A673 (cell line): ENCODE measurements at places on chromosomes 4 and X.

- no peak for DNase-seq
Observed at GRCh38 chrX:24343719-24344118, 16.7 kb upstream of the SUPT20HL1 start.

- DNase-seq, result peak; percentile 75
Observed at GRCh38 chr4:168318266-168318895, at the start of gene DDX60. DDX60 (minus strand) TSS chr4:168318752; CDS start chr4:168311259, 7,493 bp downstream.

DNA sequence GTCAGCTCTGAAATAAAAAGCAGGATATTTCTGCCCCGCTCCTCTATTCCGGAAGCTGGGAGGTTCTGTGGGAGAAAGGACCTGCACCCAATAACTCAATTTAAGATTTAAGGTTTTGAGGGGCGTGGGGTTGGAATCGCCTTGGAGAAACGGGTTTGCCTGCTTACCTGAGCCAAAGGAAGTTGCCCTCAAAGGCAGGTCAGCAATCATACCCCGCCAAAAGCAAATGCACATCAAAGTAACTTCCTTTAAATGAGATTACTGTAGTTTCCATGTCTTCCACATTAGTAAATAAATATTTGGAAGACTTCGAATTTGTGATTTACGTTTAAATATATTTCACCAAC lies 978 bp upstream of the HS3ST1 start:
- no peak for DNase-seq

GRCh38 chr4:120785202-120785601 lies 137.3 kb downstream of the PRDM5 start:
- DNase-seq, result no peak

DNA sequence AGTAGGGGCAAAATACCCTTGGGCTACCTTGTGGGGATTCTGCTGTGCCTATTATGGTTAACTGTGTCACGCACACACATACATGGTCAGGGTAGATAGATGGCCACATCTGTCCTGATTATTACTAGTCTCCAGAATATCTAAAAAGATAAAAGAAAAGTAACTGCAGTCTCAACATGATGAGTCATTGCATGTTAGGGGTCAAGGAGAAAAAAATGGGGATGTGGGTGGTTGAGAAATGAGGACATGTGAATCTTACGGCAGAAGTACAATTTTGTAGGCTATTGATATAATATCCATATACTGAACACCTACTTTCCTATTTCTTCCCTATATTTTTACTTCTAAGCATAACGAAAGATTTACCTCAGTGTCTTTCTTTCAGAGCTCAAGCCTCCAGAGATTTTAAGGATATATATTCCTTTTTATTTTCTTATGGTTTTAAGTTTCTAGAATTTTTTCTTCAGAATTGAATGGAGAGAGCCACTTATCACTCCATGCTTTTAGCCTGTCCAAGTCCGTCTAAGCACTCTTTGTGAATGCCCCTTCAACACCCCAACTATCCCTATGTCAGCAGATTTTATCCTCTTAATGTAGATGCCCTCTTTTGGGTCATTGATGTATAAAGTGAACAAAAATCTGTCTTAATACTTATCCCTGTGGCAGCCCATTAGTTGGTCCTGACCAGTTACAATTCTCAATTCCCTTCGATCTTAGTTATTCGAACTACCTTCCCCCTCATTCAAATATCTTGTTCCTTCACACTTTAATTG lies 642.2 kb downstream of the IQCM start:
- DNase-seq, result no peak

DNA sequence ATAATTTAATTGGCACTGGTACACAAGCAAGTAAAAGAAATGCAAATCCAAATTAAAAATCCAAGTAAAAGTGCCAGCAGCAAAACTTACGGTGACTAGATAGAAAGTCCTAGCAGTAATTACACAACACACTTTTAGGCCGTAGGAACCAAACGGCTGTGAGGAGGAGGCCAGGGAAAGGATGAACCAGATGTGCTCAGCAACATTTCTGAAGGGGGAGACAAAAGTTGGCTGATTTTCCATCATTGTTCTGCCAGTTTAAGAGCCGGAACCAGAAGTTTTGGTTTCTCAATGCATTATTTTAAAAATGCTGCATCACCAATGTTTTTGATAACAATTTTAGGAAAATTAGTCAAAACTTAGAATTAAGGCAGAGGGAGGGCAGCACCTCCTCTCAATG lies 68.7 kb upstream of the ENPP6 start:
- DNase-seq, result no peak

- no peak for DNase-seq
Observed at GRCh38 chr4:105594099-105595010, 41.9 kb downstream of the ARHGEF38 start.

- DNase-seq, result peak; percentile 30
Observed at GRCh38 chrX:150084496-150085229, 146.4 kb upstream of the EOLA2 start.

- DNase-seq, result no peak
Observed at GRCh38 chrX:47489507-47490275, 6.7 kb upstream of the ZNF41 start.

DNA sequence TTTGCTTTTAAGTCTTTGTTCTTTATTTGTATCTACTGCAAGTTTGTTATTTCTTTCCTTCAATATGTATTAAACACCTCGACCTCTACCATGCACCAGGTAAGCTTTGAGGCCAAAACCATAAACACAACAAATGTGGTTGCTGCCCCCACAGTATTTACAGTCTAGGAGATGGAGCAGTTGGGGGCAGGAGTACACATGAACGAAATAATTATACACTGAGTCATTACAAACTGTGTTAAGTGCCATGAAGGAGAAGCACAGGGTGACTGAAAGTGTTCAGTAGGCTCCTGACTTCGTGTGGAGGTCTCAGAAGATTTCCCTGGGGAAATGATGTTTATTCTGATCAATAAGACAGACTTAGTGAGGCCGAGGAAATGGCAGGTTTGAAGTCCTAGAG lies 30.3 kb downstream of the SLC25A43 start:
- no peak for DNase-seq

DNA sequence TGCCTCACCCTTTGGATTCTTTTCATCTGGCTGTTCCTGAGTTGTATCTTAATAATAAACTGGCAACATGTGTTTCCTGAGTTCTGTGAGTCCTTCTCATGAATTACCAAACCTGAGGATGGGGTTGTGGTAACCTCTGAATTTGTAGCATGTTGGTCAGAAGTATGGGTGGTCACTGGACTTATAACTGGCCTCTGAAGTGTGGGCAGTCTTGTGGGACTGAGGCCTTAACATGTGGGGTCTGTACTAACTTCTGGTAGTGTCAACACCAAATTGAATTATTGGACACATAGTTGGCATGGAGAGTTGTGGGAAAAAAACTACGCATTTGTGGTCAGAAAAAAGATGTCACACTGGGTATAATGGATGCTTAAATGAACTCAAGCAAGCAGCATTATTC lies 45.0 kb upstream of the TNIP3 start:
- DNase-seq, result no peak

GRCh38 chr4:152408514-152409327 lies 127.2 kb downstream of the FBXW7 start:
- DNase-seq, result peak; percentile 71

DNA sequence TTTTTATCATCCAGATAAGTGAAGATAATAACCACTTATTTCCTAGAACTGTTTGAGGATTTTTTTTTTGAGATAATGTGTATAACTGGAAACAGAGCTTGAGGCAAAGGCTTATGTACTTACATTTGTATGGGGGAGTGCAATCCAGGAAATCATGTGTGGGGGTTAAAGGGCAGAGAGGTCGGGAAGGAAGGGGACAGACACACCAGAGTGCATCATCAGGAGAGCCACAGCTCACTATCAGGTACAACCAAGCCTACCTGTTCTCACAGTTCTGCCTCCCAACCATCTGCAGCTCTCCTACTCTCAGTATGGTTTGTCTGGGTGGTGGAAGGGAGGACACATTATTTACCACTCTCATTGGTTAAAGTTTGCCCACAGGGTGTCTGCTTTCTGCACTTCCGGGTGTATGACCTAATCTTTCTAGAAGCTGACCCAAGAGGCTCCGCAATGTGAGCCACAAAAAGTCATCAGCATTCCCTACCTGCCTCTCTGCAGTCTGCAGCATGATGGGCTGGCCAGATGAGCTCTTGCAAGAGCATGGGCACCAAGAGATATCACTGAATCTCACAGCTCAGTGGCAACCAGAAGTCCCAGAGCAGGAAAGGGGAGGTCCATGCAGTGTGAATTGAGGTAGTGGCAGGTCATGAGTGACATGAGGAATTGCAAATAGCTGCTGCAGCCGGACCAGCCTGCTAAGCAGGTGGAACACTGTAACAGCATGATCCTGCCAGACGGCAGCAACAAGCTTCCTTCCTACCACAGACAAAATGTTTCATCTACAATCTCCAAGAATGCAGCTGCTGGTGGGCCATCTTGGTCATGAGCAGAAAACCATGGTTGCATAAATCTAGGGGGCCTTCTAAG lies 36.9 kb upstream of the SPRY1 start:
- no peak for DNase-seq

DNA sequence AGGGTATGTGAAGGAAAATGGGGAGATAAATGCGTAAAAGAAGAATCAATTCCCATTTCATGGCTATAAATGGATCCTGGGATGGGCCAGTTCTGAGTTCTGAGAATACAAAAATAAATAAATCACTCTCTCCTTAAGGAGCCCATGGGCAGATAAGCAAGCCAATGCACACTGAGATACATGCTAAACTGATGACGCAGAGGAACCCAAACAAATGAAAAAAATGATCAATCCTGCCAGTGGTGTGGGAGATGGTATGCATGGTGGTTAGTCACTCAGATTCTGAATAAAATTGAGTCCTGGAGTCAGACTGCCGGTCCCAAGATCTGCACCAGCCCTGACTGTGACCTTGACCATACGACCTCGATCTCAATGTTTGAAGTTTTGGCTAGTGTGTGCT lies 59.7 kb downstream of the NEIL3 start:
- DNase-seq, result no peak

DNA sequence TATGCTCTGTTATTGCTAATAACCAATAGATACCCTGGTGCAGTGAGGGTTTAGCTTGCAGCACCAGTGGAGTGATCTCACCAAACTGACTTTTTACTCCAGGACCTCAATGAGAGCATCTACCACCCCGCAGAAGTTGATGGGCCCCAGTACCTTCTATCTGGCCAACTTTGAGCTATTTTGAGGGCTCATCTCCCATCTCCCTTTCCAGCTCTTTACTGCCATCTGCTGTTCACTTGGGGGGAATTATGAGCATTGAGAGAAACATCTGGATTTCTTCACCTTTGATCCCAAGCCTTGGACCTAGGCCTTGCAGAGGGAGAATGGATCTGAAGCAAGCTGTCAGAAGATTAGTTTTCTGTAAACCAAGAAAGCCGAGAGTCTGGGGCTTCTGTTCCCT lies 143.6 kb downstream of the TMEM164 start:
- DNase-seq, result peak; percentile 64

DNA sequence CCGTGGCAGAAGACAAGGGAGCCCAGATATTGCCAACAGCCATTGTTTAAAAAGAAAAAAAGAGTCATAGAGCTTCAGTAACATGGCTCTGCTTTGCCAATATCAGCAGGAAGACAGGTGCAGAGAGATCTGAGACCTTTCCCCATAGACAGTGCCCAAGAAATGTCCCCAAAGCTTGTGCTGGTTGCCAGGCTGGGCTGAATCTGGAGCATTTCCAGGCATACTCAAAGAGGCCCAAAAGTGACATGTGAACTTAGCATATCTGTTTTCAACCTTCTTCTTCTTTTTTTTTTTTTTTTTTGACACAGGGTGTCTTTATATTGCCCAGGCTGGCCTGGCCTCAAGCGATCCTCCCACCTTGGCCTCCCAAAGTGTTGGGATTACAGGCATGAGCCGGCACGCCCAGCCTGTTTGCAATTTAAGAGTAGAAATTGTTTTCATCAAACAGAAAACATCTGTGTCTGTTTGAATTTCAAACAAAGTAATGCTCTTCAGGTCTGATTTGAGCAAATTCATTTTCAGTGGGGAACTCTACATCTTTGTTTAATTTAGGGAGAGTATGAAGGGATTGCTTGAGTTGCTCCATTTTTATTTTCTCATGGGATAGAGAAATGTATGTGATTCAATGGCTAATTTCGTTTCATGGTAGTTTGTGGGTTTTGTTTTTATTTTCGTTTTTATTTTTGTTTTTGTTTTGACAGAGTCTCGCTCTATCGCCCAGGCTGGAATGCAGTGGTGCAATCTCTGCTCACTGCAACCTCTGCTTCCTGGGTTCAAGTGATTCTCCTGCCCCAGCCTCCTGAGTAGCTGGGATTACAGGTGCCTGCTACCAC lies 56.6 kb upstream of the RBM47 start:
- no peak for DNase-seq

DNA sequence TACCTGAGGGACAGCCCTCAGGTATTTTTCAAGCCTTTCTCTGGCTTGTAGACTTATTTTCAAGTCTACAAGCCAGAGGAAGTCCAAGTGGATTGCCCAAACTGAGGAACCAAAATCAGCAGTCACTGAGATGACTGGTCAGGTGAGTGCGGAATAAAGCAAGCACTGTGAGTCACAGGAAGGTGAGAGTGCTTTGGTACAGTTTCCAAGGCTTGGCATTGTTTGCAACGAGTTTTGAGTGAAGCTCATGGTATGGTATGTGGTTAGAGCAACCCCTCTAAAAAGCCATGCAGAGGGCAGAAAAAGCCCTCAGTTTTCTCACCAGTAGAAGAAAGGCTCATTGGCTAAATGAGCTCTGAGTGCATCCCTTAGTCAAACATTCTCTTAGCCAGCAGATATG lies 112.8 kb upstream of the EOLA2 start:
- DNase-seq, result no peak

DNA sequence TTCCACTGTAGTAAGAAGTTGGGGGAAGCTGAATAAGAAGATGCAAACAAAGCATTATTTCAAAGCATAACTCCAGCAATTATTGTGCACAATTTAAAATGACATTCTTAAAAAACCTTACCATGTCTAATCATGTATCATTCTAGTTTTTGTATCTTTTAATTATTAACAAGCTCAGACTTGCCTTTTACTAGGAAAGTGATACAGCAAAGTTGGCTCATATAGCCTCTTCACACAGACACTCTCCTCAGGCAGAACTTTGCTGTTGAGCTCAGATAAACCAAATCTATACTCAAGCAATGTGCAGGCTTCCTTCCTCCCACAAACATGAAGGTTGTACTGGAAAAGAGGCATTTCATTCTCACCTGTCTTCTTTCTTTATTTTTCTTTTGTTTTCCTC lies 358.7 kb upstream of the EMCN start:
- no peak for DNase-seq

DNA sequence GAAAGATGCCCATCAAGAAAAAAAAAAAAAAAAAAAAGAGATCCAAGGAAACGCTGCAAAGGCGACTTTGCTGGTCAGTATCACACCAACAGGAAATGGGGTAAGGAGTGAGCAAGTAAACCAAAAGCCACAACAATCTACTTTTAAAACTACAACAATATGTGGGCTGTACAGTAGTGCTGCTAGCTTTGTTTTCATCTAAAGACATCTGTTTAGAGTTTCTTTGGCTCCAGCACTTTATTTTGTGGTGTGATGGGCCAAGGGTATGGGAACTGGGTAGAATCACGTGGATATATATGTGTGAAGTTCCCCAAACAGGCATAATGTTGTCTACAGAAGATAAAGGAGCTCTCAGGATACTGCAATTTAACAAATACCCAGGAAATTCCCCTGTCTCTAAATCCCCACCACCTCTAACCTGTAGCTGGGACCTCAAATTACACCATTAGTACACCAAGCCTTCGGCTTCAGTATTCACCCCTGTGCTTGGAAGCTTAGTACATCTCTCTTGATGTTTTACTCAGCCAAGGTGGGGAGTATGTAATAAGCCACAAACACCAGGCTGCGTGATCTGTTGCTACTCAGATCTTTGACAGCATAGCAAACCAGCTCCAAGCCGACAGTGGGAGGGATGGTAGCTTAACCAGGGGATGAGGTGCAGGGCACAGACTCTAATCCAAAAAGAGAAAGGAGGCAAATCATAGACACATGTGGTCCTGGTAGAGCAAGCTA lies 207.9 kb downstream of the HS6ST2 start:
- no peak for DNase-seq
